ENCODE measurements at places on chromosomes 7 and 10.

- DNase-seq: no peak
Observed at GRCh38 chr7:137482466-137482865, 138.9 kb upstream of the PTN start.

- no peak for DNase-seq
Observed at GRCh38 chr7:116552602-116553001, 27.8 kb downstream of the CAV1 start.

GRCh38 chr10:100565206-100565985 lies 29.7 kb downstream of the HIF1AN start:
- DNase-seq: no peak

DNA sequence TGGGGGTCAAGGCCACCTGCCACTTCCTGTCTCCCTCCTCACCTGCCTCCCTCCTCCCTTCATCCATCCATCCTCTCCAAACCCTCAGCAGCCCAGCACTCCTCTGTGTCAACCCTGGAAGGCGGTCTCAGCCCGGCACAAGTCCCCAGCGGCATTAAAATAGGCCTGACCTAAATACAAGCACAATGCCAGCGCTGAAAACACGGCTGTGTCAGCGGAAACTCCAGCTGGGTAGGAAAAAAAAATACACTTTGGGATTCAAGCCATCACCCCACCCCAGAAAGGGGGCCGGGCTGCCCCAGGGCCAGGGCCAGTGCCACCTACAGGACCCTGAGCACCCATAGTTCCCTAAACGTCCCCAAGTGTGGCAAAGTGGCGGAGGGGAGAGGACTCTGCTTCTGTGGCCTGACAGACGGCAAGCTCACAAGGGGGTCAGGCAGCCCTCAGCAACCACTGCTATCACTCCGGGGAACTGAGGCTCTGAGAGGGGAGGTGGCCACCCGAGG lies 22.7 kb upstream of the GTF2IRD1 start:
- DNase-seq: no peak

- no peak for DNase-seq
Observed at GRCh38 chr10:7667262-7668141, 736 bp upstream of the ITIH5 start.

DNA sequence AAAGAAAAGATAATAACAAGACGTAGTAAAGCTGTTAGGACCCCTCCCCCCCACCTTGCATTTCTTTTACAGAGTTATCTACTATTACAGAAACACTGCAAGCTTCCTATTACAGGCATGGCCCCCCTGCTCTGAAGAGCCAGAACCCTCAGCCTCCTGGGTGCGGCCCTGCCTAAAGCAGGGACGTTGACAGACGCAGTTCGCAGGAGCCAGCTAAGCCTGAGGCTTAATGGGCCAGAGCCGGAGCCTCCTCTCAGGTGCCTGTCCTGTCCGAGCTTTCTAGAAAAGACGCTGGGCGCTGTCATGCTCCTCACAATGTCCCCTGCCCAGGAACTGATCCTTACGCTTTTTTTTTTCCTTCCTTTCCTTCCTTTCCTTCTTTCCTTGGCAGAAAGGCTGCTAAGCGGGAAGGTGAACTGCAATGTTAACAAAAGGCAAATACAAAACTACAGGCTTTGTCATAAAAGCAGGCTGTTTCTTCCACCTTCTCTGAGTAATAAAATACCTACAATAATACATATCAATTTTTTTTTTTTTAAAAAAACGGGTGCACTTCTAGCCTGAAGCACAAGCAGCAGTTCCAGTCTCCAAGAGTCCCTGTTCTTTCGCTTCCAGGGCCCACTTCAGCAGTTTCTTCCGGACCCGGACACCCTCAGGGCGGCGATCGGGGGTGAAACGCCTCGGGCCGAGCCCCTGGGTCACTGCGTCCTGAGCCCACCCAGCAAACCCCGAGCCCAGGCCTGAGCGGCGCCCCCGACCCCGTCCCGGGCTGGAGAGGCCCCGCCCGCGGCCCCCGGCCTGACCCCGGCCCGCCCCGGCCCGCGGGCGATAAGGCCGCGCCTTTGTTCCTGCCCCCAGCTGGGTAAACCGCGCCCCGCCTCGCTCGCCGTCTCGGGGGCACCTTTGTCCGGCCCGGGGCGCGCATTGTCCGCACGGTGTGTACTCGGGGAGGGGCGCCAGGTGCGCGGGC lies 11.2 kb downstream of the MNX1 start:
- no peak for DNase-seq

DNA sequence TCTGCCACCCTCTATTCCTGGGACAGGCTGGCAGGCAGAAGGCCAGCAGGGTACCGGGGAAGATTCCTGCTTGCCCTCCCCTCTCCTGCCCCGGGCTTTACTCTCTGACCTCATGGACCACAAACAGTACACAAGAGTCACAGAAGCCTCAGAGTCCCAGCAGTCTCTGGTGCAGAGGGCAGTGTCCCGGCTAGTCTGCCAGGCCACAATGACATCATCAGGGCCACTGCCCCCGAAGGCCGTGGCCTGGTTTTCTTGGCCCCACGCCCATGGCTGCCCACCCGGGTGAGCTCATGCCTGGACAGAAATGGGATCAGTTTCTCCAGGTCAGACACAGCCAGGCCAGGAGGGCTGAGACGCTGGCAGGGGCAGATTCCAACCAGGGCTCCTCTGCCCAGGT lies 91.9 kb downstream of the MYL10 start:
- DNase-seq: no peak

- DNase-seq: no peak
Observed at GRCh38 chr10:71582506-71583475, 136.8 kb downstream of the C10orf105 start.

- no peak for DNase-seq
Observed at GRCh38 chr10:76036962-76037361, 605.5 kb downstream of the LRMDA start.

DNA sequence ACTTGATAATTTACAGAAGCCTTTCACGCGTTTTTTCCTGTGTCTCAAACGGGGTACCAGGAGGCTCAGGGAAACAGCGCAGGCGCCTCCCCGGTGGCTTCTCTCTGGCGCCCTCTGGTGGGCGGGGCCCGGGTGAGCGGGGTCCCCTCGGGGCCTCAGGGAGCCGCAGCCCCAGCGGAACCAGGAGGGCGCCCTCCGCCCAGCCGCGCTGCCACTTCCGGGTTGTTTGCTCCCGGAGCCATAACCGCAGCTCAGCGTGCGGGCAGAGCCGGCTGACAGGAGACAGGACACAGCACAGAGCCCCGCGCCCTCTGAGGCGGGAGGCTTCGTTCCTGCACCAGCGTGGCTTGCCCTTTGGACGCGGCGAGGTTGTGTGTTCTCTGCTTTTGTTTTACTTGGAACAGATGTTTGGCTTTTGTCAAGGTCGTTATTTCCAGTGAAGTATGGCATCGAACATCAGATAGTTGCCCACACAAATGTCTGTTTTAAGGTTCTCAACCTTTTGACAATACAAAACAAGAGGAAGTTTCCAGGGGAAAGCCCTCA lies 6.9 kb upstream of the CYP2E1 start:
- peak; percentile 93 for DNase-seq

GRCh38 chr10:112235141-112235540 lies 48.1 kb upstream of the TECTB start:
- no peak for DNase-seq

GRCh38 chr10:18659819-18660535 lies 746 bp downstream of the ARL5B start:
- DNase-seq: peak; percentile 30

DNA sequence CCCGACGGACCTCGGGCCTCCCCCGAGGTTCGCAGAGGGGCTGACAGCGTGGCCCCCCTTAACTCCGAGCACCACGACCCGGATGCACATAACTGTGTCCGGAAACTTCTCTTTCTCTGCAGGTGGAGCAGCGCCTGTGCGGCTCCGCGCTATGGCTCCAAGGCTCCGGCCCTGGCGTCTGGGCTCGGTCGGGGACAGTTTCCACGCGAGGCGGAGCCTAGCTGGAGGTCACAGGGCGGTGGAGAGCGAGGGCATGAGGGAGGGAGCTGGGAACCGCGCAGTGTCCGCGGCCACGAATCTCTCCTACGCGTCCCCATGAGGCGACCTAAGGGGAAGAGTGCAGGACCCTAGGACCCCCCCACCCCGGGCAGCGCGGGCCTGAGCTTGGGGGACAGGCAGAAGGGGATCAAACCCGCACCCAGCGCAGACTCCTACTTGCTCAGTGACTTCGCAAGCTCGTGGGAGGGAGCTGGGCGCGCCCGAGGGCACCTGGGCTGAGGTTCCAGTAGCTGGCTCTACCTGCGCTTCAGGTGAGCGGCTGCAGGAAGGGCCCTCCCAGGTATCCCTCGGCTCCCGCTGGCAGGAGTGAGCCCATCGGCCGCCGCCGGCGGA lies 8.6 kb upstream of the MNX1 start:
- DNase-seq: no peak

GRCh38 chr7:27095050-27095896 lies 527 bp downstream of the HOXA1 start:
- DNase-seq: no peak

DNA sequence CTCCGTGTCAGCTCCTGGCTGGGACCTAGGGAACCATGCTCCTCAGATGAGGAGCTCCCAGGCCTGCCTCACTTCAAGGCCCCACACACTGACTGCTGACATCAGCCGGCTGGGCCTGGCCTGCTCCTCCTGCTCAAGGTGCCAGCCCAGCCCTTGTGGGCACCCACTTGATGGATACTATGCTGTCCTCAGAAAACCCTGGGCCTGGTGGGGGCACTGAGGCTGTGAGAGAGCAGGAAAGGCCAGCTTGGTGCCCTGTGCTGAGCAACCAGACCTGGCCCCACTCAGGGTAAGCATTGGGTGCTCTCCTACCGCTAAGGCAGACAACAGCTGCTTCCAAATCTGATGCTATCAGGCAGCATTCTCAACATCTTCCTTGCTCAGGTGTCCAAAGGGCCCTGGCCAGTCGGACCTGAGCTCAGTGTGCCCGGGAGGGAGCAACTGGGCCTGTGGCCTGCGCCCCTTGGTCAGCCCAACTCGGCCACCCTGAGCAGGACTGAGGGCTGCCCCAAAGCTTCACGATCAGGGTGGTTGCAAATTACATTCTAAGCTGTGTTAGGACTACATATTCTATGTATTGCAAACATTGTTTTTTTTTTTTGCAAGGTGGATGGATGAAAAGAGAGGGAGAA lies 21.9 kb upstream of the ANTXRL start:
- no peak for DNase-seq

- no peak for DNase-seq
Observed at GRCh38 chr7:15104411-15105092, 202.0 kb upstream of the DGKB start.

- no peak for DNase-seq
Observed at GRCh38 chr7:39406467-39406866, 159.7 kb upstream of the YAE1 start.

GRCh38 chr7:74598558-74598957 lies 59.0 kb upstream of the GTF2I start:
- no peak for DNase-seq

DNA sequence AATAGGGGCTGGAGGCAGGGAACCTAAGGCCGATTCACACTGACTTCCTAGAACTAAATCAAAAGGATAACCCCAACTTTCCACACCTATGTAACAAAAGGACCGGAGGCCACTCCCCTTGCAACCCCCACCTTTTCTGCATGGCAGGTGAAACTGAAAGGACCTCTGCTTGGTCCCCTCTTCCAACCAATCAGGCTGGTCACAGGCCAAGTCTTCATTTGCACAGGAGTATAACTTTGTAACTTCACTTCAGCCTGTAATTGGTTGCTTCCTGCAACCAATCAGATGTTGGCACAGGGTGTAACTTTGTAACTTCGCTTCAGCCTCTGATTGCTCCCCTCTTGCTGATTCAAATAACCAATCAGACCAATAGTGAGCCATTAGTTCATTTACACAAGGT lies 190.0 kb downstream of the FAM107B start:
- no peak for DNase-seq

DNA sequence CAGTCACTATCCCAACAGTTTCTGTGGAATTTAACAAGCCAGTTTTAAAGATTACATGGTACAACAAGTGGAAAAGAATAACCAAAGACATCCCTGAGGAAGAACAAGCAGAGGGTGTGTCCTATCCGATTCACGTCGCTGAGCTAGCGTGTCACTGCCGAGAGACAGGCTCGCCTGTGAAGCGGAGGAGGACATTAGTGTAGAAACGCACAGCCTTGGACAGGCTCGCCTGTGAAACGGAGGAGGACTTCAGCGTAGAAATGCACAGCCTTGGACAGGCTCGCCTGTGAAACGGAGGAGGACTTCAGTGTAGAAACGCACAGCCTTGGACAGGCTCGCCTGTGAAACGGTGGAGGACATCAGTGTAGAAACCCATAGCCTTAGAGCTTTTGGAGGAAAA lies 52.7 kb upstream of the INPP5A start:
- no peak for DNase-seq

GRCh38 chr7:66669088-66669487 lies 40.4 kb downstream of the KCTD7 start:
- no peak for DNase-seq

- DNase-seq: no peak
Observed at GRCh38 chr10:4260483-4261124, 475.6 kb upstream of the KLF6 start.

GRCh38 chr7:36279200-36279925 lies 110.3 kb upstream of the ANLN start:
- DNase-seq: peak; percentile 55

DNA sequence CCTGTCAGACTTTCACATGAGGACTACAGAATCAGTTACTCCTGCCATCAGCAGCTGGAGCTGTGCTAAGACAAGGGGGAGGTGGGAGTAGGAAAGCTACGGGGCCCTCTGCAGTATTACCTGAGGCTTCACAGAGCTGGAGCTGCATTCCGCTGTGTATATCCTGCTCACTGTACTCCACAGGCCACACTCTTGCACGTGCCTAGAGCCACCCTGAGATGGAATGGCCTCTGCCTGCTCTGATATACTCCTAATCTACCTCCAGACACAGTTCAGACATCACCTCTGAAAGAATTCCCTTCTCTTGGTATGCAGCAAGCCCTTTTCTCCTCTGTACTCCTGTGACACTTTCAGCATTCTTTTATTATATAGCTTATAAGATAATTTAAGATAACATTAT lies 34.8 kb downstream of the TRDMT1 start:
- DNase-seq: no peak

- DNase-seq: peak; percentile 51
Observed at GRCh38 chr10:93352638-93353383, 129.3 kb downstream of the MYOF start.

- no peak for DNase-seq
Observed at GRCh38 chr10:22597138-22597537, 117.2 kb downstream of the PIP4K2A start.

DNA sequence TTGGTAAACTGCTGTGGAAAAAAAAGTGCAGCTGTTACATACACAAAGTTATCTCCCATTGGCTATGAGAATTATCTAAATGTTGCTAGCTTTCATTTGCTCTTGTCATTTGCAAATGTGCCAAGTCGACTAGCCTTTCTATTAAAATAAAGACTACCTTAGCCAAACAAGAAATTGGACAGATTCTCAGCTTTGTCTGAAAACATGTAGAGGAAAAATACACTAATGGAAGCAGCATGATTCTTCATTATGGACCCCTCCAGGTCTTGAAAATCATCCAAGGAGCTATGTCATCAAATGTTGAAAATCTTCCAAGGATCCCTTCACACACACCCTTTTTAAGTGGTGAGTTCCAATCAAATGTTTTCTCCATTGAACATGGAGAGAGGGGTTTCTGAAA lies 237.7 kb downstream of the ETV1 start:
- DNase-seq: no peak
